Activated gamma-delta T cell (primary cell): ENCODE measurements at places on chromosomes 11 and 22.

DNA sequence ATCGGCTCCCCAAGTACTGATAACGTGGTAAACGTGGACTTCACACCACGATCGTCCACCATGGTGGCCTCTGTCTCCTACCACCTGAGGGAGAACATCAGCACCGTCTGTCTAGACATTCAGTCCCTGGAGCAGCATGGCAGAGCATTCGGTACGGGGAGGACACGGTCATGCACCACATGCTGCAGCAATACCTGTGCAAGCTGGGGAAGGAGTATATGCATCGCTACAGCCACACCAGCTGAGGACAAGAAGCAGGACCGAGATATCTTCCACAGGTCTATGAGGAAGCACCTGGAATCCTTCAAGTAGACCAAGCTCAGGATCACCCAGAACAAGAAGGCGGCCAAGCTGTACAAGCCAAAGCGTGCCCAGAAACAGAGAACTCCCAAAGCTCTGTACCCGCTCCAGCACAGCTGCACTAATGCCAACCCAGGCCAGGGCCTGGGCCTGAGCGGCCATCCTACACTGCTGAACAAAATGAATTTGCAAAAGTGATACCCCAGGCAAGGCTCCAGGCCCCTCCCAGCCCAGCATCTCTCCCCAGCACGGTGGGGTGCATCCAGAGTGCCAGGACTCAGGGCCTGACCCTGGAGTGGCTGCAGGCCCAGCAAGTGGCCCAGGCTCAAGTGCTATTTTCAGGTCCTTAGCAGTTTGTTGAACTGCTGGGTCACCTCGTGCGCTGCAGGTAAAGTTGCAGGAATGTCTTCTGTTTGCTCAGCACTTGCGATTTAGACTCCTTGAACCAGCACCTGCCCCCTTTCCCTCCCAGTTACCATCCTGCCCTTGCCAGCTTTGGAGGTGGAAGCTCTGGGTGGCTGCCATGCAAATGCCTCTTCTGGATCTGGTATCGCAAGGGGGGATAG lies 119.3 kb upstream of the SERPIND1 start:
- no peak for DNase-seq

- DNase-seq, result no peak
Observed at GRCh38 chr22:50105208-50106100, 15.6 kb downstream of the MOV10L1 start.

GRCh38 chr22:38290347-38290746 lies 17.5 kb upstream of the TMEM184B start:
- no peak for DNase-seq

DNA sequence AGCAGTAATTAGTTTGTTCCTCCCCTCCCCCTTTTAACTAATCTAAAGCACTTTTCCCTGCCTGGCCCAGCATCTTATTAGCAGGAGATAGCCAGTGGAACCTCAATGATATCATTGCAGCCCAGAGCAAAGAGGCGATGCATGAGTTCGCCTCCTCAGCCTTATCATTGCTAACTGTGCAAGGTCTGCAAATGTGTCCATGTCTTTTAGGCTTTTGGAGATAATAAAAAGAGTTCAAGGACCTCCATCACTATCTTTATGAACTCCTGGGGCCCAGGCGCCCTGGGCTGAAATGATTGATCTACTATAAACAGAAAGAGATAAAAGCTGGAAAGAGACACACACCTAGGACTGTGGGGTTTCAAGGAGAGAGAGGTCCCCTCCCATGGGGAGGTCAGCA lies 124.2 kb upstream of the TBCEL start:
- no peak for DNase-seq

GRCh38 chr22:42769574-42770447 lies 49.1 kb upstream of the A4GALT start:
- no peak for DNase-seq

- no peak for DNase-seq
Observed at GRCh38 chr11:17384002-17384511, 4.4 kb downstream of the KCNJ11 start.

- no peak for DNase-seq
Observed at GRCh38 chr11:73330569-73331093, 22.6 kb downstream of the ARHGEF17 start.

GRCh38 chr11:129738242-129738641 lies 77.4 kb upstream of the TMEM45B start:
- no peak for DNase-seq

GRCh38 chr11:1139441-1140083 lies 18.2 kb upstream of the MUC5AC start:
- no peak for DNase-seq

DNA sequence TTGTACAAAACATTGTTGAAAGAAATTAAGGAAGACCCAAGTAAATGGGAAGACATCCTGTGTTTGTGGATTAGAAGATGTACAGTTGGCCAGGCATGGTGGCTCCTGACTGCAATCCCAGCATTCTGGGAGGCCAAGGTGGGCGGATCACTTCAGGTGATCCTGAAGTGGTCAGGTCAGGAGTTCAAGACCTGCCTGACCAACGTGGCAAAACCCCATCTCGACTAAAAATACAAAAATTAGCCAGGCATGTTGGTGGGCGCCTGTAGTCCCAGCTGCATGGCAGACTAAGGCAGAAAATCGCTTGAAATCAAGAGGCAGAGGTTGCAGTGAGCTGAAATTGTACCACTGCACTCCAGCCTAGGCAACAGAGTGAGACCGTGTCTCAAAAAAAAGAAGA lies 62.0 kb upstream of the SEPTIN5 start:
- DNase-seq, result no peak
